MG63 (cell line): ENCODE measurements at places on chromosomes 6 and 20. TPM values are rescaled to one million over a fixed set of nuclear protein-coding genes. Genes with fewer than 3 reads are reported as not detected.
A peak's percentile ranks its signal among the peaks of the same experiment; 100 is the strongest.

- DNase-seq, result no peak
Measured at GRCh38 chr20:49252556-49253350, 25.1 kb downstream of the ZNFX1 start.

DNA sequence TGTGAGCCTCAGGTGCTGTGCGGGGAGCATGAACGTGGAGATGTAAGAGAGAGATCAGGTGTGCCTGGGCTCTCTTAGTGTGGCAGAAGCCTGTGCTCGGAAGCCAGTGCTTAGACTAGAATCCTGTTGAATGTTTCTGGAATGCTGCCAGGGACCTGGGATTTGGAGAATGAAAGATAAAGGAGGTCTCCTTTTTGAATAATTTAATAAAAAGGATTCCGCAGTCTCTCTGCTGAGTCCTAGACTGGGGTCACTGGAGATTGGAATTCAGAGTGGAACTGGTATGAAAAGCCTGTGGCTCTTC lies 18.8 kb upstream of the EFCAB8 start:
- DNase-seq, result no peak

- DNase-seq, result no peak
Measured at GRCh38 chr6:129565366-129565765, 144.6 kb downstream of the ARHGAP18 start.

- DNase-seq, result peak; percentile 96
Measured at GRCh38 chr6:134347885-134348805, 30.2 kb upstream of the SGK1 start.

DNA sequence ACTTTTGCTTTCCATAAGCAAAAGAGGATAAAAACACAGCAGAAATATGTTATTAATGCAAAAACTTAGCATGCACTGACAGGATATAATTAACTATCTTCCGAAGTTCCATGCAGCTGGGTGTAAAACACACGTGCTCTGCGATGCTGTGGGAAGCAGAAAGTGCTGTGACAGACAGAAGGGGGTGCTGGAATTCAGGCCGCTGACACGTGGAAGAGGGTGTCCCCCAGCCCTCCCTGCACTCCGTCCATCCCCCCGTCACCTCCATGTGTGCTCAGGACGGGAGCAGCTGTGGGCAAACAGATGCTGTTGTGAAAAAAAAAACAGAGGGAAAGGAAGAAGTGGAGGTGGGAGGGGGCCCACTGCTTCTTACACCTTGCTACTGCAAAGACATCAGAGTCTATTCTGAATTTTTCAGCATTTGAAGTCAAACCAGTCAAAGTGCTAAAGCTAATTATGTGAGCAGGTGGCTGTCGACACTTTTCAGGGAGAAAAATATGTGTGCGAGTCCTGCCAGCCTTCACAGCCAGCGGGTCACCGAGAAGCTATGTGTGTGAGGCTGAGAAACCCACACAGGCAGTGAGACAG lies 175.9 kb upstream of the AFDN start:
- DNase-seq, result no peak

DNA sequence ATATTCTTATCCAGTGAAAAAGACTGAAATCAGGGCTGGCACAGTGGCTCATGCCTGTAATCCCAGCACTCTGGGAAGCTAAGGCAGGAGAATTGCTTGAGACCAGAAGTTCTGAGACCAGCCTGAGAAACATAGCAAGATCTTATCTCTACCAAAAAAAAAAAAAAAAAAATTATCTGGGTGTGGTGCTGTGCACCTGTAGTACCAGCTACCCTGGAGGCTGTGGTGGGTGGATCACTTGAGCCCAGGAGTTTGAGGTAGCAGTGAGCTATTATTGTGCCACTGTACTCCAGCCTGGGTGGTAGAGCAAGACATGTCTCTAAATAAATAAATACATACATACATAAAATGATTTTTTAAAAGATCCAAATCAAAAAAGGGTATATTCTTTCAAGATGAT lies 6.3 kb downstream of the CALHM6 start:
- no peak for DNase-seq

Gene FOXA2
- total RNA-seq, result 0.35 and 2.5 TPM in 2 replicates

Gene THBD
- total RNA-seq, result 0.72 and 1.4 TPM in 2 replicates

Gene TCF15
- 0.42 TPM in 1 of 2 replicates, not detected in the other for total RNA-seq

Gene ZNF311
- 1.4 TPM in 2 replicates for total RNA-seq
